ENCODE measurements at places on chromosomes 5 and 9. TPM values are rescaled to one million over a fixed set of nuclear protein-coding genes. Genes with fewer than 3 reads are reported as not detected.

GRCh38 chr5:168238463-168238862 is 53.0 kb upstream of the WWC1 start:
- DNase-seq: no peak

The ANKRD31 gene
- not detected for total RNA-seq

The FAM221B gene
- 0.16 TPM for total RNA-seq

The MSMP gene
- 0.28 TPM for total RNA-seq

The KIAA1191 gene
- 53.5 TPM for total RNA-seq

GRCh38 chr5:12413585-12413984 is 509.3 kb upstream of the CTNND2 start:
- no peak for DNase-seq

DNA sequence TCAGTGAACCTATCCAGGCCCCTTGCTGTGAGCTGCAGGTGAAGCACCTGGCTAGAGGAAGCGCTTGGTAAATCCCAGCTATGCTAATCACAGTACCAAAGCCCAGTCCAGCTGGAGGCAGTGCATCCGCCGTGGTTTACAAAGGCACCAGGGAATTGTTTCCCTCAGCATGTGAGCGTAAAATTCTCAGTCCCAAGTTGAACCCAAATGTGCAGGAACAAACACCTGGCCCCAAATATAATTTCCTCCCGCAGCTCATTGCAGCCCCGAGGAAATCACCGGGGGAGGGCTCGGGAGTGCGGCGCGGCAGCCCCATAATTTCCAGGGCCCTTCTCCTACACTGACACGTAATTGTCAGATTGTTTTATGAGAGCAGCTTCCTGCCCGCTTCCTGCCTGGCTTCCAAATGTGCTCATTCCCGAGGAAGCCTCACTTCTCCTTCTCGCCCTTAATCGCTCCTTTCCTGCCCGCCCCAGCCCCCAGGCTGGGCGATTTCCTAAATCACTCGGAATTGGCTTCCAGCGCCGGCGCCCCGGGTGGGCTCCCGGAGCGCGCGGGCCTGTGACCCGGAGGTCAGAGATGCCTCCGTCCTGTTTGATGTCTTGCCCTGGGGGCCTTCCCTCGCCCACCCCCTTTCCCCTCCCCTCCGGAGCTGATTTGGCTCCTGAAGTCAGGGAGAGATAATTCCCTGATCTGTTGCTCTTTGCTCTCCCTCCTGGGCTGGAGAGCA is 134.4 kb downstream of the FGF1 start:
- DNase-seq: peak; percentile 51

DNA sequence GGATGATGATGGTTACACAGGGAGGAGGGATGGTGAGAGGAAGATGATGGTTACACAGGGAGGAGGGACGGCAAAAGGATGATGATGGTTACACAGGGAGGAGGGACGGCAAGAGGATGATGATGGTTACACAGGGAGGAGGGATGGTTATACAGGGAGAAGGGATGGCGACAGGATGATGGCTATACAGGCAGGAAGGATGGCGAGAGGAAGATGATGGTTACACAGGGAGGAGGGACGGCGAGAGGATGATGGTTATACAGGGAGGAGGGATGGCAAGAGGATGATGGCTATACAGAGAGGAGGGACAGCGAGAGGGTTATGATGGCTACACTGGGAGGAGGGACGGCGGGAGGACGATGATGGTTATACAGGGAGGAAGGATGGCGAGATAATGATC is 64.1 kb upstream of the FCN1 start:
- no peak for DNase-seq

- DNase-seq: no peak
Measured at GRCh38 chr5:55220433-55221185, 6.5 kb downstream of the MCIDAS start.

DNA sequence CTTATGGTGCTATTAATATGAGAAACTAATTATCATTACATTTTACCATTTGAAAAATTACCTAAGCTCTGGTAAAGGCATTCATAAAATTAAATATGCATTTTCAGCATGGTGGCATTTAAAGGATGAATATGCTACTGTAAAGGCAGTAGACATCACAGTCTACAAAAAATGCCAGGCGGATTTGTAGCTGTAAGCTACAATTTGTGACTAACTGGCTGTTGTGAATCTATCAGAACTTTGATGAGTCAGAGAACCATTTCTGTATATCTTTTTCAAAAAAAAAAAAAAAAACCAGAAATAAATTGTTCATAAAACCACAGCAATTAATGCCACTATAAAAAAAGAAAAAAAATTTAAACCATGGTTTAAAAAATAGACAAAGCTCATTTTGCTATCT is 186.3 kb downstream of the NFIB start:
- no peak for DNase-seq

The PCDHGA10 gene
- 4.3 TPM for total RNA-seq

The KIF4B gene
- not detected for total RNA-seq

DNA sequence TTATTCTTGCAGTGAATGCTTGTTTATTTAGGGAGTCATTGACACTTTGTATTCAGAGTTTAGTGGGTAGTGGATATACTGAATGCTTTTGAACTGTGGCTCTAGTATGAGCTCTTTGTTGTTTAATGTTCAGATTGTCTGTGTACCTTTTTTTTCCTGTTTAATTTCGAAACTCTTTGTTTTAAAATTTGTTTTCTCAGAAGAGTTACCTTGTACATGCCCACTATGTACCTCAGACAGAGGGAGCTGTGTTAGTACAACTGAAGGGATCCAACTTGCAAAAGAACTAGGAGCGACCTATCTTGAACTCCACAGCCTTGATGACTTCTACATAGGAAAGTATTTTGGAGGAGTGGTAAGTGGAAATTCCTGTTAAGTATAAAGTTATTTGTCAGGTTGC is 17.0 kb downstream of the RHOBTB3 start:
- no peak for DNase-seq

The BAAT gene
- total RNA-seq: 0.57 TPM

The ADAMTS2 gene
- total RNA-seq: not detected

- DNase-seq: no peak
Measured at GRCh38 chr9:105390871-105391270, 57.0 kb upstream of the FSD1L start.

The TNPO1 gene
- 70.8 TPM for total RNA-seq

GRCh38 chr9:119544492-119544891 is 175.3 kb upstream of the BRINP1 start:
- no peak for DNase-seq

- DNase-seq: peak; percentile 41
Measured at GRCh38 chr5:92309336-92309991, 926.3 kb upstream of the ARRDC3 start.

DNA sequence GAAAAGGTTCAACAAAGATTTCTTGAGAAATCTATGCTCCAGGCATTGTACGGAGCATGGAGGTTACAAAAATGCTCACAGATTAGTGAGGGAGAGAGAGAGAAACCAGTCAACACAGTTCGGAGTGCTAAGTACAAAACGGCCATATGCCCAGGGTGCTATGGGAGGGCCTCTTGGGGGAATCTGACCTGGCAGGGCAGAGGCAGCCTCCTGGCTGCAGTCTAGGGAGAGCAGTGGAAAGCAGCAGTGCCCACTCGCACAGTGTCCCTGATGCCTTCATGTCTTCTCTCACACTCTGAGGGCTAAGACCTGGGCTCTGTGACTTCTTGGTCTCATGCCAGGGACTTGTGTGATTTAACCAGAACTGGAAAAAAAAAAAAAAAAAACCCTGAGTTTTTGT is 29.8 kb upstream of the SMC5 start:
- DNase-seq: no peak

DNA sequence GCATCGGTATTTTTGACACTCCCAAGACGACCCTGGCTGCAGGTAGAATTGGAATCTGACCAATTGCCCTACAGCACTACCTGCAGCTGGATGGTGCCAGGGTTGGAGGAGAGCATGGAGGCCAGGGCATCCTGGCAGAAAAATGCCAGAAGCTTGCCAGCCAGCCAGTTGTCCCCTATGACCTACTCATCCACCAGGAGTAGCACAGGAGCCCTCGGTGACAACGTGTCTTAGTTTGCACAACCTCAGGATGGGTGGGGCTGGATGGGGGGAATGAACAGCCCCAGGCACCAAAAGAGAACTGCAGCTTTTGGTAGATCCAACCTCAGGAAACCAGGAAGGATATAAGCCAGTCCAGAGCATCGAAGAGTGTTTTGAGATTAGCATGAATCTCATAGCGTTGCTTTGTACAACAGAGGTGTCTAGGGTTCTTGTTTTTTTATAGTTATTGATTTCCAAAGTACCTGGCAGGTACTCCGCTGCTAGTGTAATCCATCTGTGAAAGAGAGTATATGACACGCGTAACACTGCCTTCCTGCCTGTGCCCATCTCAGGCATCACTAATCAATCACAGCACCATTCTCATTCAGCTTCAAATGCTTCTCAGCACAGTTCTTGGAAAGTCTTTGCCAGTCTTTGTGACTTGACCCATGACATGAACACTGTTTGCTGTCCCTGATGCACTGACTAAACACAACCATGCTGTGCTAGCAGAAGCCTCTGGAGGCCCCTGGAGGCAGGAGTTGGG is 36.7 kb upstream of the ASS1 start:
- DNase-seq: no peak

GRCh38 chr5:152987131-152987530 is 503.3 kb upstream of the GRIA1 start:
- no peak for DNase-seq

DNA sequence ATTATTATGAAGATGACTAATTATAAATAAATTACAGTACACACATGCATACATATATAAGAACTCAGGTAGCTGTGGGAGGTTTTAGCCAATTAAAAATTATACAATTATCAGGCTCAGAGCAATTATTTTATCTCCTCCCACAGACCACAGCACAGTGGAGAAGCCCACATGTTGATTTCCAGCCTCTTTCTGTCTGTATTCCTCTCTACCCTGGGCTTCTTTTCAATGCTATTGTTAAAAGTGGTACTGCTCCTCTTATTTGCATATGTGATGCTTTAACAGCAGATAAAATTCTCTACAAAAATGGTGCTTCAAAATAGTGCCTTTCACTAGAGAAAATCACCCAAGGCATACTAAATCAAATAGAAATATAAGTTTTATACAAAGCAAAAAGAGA is 218.7 kb downstream of the NFIB start:
- DNase-seq: no peak

DNA sequence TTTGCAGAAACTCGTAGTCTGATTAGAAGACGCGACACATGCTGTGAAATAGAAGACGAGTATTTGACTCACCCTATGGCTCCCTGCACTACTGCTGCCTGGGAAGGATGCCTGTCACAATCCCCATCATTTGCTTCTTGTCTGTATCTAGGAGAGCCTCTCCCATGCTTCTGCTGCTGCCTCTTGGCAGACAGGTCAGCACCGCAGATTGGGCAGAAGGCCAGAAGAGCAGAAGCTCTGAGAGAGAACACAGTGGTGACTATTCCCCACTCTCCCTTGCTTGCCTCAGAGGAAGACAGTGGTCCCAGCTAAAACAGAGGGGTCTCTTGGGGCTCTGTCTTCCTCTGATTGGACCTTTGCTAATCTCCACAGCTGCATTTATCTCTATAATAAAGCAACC is 84.0 kb upstream of the SMIM32 start:
- DNase-seq: no peak

The SPINK14 gene
- not detected for total RNA-seq

DNA sequence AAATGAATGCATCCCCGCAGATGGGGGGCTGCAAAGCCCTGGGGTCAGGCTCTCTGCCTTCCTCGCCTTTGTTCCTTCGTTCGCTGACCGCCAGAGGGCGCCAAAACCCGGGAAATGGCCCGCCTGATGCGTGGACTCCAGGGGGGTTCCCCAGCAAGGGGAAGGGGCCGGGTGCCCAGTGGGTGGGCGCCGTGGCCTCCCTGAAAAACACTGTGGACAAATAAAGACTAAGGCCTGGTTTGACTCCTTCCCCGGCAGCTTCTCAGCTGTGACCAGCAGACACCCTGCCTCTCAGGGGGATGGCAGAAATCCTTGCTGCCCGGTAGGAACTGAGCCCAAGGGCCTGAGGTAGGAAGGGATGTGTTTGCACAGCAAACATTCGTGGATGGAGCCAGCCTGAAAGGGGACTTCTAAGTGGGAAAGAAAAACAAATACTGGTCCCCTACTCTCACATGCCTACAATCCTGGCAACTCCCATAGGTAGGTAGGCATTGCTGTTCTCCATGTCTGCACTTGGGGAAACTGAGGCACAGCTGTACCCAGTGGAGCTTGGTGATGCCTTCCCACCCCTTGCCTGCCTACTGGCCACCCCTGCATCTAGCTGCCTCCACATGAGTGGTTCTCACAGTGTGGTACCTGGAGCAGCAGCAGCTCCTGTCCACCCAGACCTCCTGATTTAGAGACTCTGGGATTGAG is 57.7 kb downstream of the DUSP1 start:
- peak; percentile 40 for DNase-seq

The CEL gene
- 0.58 TPM for total RNA-seq

The ORM2 gene
- total RNA-seq: not detected

The IFNA13 gene
- total RNA-seq: not detected

The ASPN gene
- total RNA-seq: not detected

- no peak for DNase-seq
Measured at GRCh38 chr9:100586093-100586492, 8.2 kb downstream of the CAVIN4 start.

DNA sequence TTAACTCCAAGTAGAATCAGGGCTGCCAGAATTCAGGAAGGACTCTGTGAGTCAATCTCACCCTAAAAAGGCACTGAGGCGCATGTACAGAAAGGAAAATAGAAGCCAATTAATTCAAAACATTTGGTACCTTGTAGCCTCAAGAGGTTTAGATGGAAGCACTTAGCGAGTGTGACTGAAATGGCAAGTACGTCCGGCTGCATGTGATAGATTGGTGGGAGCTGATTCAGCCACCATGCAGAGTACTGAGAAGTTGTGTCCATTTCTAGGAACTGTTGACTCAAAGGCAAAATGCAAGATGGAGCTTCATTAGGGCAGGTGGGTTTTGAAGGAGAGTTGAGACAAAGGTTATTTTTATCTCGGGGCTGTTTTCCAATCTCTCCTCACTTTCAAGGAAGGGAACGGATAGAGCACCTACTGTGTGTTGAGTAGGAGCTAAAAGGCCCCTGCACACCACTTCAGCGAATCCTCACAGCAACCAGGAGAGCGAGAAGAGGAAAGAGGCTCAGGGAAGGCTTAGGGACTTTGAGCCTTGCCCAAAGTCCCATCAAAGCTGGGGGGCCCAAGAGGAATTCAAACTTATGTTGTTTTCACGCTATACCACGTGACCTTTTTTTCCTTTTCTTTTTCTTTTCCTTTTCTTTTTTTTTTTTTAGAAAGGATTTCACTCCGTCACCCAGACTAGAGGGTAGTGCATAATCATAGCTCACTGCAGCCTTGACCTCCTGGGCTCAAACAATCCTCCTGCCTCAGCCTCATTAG is 34.6 kb upstream of the CPEB4 start:
- DNase-seq: no peak

- peak; percentile 28 for DNase-seq
Measured at GRCh38 chr9:113220467-113221002, 542 bp downstream of the FKBP15 start.

- DNase-seq: no peak
Measured at GRCh38 chr5:9263656-9264055, 282.2 kb downstream of the SEMA5A start.

The KCNIP1 gene
- total RNA-seq: not detected

All from HT-29 (cell line).